ENCODE measurements at places on chromosomes 5 and 9.

DNA sequence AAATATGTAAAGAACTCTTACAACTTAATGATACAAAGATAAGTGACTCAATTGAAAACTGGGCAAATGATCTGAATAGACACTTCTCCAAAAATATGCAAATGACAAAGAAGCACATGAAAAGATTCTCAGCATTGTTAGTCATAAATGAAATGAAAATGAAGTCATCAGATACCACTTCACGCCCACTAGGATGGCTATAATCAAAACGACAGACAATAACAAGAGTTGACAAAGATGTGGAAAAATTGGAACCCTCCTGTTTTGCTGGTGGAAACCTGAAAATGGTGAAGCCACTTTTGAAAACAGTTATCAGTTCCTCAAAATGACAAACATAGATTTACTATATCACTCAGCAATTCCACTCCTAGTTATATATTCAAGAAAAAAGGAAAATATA is 7.9 kb upstream of the SYK start:
- DNase-seq: peak; percentile 24

- DNase-seq: no peak
Measured at GRCh38 chr9:114025760-114026159, 52.3 kb downstream of the AMBP start.

- DNase-seq: peak; percentile 31
Measured at GRCh38 chr5:171600741-171601265, 181.4 kb downstream of the FGF18 start.

DNA sequence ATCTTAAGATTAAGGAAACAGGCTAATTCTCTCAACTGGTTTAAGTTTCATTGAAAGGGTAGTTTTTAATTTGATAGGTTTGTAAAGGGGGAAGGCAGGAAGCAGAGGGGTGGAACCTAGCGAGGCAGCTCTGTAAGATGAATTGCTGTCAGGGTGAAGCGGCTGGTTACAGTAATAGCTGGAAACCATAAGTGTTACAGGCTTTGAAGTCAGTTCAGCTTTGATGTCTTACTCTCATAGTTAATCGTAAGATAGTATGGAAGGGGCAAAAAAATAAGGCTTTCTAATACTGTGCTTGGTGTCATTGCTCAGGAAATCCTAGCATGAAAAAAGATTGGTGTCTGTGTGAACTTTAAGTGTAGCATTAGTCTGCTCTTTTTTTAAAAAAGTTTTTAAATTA is 20.3 kb downstream of the POU5F2 start:
- DNase-seq: no peak

GRCh38 chr9:127683723-127684122 is 23.1 kb upstream of the CFAP157 start:
- no peak for DNase-seq

GRCh38 chr5:59728356-59728755 is 165.2 kb downstream of the PDE4D start:
- DNase-seq: no peak

- no peak for DNase-seq
Measured at GRCh38 chr5:41735213-41735612, 135.0 kb downstream of the OXCT1 start.

- DNase-seq: no peak
Measured at GRCh38 chr5:147169901-147170300, 64.9 kb upstream of the STK32A start.

DNA sequence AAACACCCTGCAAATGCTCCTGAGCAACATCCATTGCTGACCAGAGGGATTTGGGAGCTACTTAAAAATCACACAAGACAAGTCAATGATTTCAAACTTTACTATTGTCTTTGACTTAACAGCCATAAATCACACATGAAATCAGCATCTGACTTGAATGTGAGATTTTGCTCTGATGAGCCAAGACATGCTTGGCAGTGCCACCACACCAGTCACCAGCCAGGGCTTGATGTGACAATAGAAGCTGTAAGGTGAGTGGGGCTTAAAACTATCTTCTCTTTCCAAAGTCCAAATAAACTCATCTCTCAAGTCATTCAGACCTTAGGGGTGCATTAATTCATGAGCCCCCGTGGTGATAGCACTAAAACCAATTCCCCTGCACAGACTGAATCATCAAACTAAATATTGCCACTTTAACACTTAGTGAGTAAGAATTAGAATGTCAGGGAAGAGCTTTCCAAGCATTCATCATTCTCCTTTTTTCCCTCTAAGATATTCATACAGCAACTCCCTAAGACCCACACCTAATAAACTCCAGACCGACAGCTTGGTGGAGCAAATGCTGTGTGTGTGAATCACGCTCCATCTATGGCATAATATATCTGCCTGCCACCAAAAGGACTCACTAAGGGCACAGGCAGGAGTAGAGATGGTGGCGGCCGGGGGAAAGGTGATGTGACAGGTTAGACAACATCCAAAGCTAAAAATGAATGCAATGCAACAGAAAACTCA is 119.4 kb downstream of the SPOCK1 start:
- no peak for DNase-seq

GRCh38 chr5:6394429-6395101 is 16.2 kb upstream of the MED10 start:
- DNase-seq: no peak

DNA sequence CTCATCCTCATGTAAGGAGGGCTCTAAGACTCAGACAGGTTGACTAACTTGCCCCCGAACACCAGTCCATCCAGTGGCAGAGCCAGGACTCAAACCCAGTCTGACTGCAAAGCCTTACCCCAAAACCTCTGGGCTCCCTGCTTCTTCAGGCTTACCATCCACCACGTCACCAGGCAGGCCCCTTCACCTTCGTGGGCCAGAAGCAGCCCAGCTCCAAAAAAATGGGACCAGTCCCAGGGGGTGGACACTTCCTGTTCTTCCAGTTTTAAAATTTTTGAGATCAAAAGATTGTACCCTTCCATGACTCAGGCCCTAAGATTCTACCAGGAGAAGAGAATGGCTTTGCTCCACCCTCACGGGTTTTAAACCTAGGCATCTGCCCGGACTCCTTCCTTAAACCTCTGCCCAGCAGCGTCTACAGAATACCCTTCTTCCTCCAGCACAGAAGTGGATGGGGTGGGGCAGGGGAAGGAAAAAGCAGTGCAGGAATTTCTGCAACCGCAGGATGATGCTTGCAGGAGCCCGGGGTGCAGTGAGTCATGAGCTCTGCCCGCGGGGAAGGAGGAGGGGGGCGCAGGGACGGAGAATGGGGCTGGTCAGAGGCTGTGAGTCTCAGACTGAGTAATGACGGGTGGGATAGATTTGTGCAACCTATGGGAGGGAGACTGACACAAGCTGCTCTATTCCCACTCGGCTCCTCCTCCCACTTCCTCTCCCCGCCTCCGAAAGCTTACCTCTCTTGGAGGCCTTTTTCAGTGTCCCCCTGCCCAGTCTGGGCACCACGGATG is 50.4 kb upstream of the STXBP1 start:
- peak; percentile 96 for DNase-seq

DNA sequence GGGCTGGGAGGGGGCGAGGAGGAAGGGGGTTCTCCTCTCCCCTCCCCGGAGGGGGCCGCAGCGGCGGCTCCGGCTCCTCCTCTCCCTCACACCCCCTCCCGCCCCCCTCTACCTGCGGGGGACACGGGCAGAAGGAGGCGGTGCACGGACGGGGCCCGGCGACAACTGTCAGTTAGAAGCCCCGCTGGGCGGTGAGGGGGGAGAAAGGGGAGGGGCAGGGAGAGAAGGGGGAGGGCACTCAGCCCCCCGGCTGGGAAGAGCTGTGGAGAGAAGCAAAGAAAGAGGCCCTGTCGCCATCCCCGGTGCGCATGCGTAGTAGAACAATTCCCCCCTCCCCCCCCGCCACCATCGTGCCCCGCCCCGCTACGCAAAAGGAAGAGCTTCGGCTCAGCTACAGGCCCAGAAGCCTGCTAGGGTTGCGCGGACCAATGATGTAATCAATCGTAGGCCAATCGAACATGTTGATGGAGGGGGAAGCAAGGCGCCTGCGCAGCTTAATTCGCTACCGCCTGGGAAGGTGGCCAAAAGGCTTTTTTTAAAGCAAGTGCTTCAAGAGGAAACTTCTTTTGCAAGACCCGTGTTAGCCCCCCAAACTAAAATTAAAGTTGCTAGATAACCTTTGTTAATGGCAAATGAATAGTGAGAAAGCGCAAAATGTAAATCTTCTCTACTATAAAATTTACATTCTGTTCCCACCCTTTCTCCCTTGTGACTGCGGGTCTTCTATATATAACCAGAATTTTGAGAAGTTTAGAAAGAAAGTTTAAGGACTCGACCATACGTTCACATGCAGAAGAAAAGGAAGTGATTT is 7.0 kb downstream of the RANBP6 start:
- DNase-seq: peak; percentile 98

DNA sequence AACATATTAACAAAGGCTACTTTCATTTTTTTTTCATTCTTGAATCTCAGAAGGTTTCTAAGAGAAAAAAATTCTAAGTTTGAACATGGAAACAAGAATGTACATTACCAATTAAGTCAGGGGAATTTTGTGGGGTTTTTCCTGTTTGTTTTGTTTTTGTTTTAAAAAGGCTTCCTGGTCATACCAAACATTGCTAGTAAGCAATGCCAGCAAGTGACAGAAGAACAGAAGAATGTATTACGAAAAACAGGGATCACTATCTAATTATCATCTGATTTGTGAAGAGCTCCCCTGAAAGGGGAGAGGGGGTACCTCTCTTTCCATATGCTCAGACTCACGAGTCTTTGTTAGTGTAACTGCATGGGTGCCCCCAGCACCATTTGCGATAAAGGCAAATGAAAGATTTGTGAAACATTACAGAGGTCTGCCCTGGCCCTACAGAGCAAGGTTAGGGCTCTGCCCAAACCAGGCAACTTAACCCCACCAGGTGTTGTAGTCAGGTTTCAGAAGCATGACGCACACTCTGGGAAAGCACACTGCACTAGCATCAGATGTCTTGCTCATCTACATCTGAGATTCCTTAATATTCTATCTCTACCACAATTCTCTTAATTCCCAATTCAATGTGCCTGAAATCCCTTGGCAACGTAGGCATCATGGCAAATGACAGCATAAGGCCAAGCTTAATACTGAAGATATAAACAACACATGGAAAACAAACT is 268.2 kb downstream of the MLLT3 start:
- no peak for DNase-seq

DNA sequence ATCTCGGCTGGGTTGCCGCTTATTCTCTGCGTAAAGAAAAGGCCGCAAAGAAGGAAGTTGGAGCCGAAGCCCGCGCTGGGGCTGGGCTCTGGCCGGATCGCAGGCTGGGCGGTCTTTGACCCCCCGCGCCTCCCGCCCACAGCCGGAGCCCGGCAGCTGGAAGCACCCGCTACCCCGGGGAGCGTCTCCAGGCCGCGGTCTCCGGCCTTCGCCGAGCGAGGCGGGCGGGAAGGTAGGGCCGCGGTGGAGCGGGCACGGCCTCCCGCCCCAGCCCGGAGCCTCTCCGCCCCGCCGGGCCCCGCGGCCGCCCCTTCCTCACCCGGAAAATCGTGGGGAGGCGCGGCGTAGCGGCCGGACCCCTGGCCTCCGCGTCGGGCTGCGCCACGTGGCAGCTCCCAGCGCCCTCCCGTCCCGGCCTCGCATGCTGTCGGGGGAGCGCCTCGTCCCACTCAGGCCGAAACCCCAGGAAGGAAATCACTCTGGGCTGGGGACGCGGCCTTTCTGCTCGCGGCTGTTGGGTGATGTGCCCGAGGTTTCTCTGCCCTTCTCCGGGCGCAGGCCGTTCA is 12.0 kb downstream of the FOXD1 start:
- peak; percentile 14 for DNase-seq

DNA sequence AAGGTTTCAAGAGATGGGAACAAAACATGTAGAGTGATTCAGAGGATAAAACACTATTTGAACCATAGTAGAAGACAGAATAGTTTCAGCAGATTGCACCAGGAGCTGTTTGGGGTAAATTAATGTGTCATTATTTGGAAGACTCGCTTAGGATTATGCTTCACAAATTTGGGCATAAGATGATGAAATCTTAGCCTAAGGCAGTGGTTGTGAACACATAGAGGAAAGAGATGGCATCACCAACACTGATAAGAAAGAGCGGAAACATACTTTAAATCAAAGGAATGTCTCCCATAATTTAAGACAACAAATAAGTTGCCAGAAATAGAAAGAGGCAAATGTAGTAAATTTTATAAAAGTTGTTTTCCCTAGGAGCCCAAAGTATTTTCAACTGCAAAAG is 66.1 kb upstream of the TBCA start:
- no peak for DNase-seq

GRCh38 chr5:368183-369084 is 46.9 kb downstream of the AHRR start:
- peak; percentile 85 for DNase-seq

- no peak for DNase-seq
Measured at GRCh38 chr9:70217029-70217428, 41.7 kb upstream of the SMC5 start.

- DNase-seq: no peak
Measured at GRCh38 chr5:134142806-134143205, 28.3 kb downstream of the TCF7 start.

DNA sequence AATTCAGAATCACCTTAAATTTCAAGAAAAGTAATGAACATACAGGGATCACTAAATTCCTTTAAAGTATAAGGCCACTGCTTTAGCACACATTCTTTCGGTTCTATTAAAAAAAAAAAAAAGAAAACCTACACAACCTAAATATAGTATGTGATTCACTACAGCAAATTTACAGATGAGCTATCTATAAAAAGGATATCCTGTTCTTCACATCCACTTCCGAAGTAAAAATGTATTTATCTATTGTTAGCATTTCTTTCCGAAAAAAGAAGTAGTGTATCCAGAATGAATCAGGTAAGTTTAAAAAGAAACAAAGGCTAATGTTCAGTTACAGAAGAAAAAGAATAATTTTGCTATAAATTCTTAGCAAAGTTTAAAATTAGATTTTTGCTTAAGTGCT is 70.2 kb downstream of the ECPAS start:
- DNase-seq: no peak

DNA sequence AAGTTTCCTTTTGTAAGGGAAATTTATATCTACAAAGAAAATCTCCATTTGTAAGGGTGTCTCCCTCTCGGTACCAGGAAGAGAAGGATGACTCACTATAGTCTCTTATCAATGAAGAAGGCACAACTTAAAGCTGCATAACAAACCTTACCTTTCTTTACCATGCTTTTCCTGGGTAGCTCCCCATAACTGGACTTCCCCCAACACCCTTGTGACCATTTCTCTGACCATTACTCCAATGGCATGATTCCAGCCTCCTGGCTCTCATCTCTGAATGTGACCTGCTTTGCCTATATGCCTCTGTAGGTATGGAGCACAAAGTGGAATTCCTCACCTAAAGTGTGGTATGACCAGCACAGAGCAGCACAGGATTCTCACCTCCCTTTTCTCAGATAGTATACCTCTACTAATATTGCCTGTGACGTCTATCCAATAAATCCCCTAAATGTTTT is 62.8 kb downstream of the GNA14 start:
- no peak for DNase-seq

DNA sequence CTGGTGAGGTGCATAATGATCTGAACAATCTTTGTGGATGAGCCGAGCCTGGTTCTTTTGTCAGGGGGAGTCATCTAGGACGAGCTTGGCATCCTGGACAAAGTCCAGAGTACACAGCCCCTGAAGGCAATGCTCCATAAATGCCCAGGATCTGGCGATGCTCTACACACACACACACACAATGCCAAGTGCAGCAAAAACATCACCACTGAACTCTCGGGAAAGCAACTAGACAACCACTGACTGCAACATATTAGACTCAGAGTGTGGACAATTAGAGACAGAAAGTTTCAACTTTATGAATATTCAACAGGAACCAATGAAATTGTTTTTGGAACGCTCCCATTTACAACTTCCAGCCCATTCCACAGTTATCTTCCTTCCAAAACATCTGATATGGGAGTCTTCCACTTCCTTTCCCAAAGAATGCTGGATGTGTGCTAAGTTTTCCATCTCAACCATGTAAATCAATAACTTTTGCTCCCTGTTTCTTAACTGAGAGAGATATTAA is 227.6 kb upstream of the ANKRD55 start:
- no peak for DNase-seq

Measured in inflammatory macrophage (primary cell).